Pons (tissue), 1 donor: ENCODE measurements at places on chromosomes 4 and X.

DNA sequence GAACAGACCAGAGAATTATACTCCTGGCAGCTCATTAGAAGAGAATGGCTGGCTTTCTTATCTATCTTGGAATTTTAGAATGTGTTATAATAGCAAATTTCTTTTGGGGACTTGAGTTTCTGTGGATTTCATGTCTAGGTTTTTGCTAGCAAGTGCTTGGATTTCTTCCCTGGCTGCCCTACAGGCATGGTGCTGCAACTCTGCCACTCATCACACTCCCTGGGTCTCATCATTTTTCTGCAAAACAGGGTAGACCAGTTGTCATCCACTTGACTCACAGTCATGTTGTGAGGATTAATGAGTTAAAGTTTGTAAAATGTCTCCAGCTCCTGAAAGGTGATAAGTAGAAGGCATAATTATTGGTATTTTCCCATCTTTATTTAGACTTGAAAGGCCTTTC, 60.7 kb upstream of the LCORL start:
- no peak for DNase-seq

DNA sequence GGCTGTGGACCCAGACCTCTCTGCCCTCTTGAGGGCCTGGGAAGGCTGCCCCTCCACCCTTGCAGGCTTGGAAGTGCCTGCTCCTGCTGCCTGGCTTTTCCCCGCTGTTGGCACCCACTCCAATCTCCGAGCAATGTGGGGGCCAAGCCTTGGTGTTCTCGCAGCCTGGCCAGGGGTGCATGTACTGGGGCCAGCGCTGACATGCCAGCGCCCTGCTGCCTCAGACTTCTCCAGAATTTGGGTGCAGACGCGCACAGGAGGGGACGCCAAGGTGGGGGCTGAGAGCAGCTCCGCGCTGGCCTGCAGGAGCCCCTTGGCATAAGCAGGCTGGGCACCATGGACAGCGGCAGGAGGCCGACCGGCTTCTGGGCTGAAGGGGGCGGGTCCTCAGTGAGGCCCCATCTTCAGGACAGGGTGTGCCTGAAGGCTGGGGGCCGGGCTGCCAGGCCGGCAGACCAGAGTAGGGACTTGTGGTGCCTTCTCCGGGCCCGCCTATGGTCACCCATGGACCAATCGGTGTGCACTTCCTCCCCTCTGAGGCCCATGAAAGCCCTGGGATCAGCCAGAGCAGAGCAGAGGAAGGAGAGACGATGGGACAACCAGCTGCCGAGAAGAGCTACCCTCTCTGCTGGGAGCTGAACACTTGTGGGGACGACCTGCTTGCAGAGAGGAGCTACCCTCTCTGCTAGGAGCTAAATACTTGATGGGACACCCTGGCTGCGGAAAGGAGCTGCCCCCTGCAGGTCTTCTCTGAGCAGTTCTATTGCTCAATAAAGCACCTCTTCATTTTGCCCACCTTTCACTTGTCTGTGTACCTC, 118.3 kb downstream of the DNAAF6 start:
- peak; percentile 1 for DNase-seq

- DNase-seq = no peak
Measured at GRCh38 chr4:174324725-174325124, 41.0 kb downstream of the CEP44 start.

DNA sequence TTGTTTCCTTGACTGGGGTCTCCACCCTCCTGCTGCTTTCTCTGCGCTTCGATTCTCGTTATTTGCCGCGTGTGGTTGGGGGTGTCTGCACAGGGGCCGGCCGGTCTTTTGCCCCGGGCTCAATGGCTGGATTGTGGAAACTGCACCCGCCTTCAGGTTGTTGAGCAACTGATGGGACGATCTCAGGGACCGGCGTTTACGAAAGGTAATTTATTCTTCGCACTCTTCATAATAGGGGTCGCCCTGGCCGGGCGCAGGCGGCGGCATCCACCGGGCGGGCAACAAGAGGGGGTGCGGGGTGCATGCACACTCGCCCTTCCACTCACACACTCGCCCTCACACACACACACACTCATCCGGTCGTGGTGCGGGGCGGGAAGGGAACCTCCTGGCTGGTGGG, 1.4 kb downstream of the ADGRL3 start:
- peak; percentile 43 for DNase-seq

GRCh38 chr4:110087070-110087708, 111.2 kb downstream of the ELOVL6 start:
- DNase-seq = peak; percentile 88

DNA sequence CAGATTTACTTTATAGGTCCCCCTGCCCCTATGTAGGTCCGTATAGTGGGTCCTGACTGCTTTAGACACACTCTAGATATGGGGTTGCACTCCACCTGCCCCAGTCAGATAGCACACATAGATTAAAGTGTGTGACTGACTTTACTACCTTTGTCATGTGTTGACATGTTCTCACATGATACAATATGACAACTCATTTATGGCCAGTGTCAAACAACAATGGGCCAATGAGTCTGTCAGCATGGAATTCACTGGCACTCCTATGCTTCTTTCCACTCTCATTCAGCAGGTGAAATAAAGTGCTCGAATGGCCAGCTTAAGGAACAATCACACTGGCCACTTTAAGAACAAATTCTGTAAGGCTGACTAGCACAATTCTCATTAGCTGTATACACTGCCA, 23.8 kb upstream of the FMR1NB start:
- no peak for DNase-seq

DNA sequence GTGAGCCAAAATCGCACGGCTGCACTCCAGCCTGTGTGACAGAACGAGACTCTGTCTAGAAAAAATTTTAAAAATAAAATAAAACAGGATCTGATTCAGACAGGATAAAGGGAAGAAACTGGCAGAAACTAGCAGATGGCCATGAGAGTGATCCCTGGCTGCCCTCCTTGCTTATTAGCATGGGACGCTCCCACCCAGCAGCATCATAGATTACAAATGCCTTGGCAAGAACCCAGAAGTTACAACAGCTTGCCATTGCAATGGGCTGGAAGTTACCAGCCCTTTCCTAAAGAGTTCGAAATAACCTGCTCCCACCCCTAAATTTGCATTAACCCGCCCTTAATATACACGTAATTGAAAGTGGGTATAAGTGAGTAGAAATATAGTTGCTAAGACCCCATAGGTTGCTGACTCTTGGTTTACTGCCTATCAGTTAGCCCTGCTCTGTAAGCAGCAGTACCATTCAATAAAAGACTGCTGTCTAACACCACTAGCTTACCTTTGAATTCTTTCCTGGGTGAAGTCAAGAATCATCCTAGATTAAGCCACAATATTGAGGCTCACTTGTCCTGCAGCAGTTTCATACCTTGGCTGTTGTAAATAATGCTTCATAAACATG, 9.1 kb upstream of the XAGE2 start:
- no peak for DNase-seq

DNA sequence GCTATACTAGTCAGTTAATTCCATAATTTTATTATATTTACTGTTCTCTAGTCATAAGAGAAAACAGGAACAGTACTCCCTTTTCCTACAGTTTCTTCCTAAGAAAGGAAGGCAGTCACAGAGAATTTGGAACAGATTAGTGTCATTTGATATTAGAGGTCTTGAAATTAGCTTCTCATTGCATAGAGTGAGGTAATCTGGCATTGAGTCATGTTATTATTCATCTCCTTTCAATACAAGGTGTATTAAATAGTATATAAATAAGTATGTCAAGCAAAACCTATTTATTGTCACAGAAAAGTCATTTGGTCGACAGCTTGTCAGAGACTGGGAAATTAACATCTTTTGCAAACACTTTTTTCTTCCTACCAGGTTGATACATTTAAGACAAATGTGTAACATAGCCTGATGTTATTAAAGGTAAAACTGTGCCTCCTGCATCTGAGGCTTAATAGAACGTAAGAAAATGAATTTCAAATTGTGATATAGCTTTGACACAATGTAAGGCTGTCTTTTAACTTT, 753.1 kb upstream of the FRG1 start:
- no peak for DNase-seq

DNA sequence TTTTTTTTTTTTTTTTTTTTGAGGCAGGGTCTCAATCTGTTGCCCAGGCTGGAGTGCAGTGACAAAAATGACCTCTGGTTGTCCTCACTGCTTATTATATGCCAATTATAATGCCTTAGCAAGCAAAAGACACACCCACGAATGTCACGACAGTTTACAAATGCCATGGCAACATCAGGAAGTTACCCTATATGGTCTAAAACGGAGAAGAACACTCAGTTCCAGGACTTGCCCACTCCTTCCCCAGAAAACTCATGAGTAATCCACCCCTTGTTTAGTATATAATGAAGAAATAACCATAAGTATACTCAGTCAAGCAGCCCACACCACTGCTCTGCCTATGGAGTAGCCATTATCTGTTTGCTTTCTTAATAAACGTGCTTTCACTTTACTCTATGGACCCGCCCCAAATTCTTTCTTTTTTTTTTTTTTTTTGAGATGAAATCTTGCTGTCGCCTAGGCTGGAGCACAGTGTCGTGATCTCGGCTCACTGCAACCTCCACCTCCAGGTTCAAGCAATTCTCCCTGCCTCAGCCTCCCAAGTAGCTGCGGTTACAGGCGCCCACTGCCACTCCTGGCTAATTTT, 106.2 kb downstream of the SMIM20 start:
- DNase-seq = no peak

GRCh38 chr4:173698557-173699262, 168.7 kb upstream of the HAND2 start:
- no peak for DNase-seq

GRCh38 chrX:680062-680461, 49.5 kb downstream of the SHOX start:
- DNase-seq = no peak

GRCh38 chr4:8697826-8698225, 105.3 kb downstream of the CPZ start:
- no peak for DNase-seq

GRCh38 chr4:123661080-123661737, 264.6 kb downstream of the SPRY1 start:
- DNase-seq = peak; percentile 29

- DNase-seq = no peak
Measured at GRCh38 chr4:100926039-100926717, 408.4 kb upstream of the EMCN start.

DNA sequence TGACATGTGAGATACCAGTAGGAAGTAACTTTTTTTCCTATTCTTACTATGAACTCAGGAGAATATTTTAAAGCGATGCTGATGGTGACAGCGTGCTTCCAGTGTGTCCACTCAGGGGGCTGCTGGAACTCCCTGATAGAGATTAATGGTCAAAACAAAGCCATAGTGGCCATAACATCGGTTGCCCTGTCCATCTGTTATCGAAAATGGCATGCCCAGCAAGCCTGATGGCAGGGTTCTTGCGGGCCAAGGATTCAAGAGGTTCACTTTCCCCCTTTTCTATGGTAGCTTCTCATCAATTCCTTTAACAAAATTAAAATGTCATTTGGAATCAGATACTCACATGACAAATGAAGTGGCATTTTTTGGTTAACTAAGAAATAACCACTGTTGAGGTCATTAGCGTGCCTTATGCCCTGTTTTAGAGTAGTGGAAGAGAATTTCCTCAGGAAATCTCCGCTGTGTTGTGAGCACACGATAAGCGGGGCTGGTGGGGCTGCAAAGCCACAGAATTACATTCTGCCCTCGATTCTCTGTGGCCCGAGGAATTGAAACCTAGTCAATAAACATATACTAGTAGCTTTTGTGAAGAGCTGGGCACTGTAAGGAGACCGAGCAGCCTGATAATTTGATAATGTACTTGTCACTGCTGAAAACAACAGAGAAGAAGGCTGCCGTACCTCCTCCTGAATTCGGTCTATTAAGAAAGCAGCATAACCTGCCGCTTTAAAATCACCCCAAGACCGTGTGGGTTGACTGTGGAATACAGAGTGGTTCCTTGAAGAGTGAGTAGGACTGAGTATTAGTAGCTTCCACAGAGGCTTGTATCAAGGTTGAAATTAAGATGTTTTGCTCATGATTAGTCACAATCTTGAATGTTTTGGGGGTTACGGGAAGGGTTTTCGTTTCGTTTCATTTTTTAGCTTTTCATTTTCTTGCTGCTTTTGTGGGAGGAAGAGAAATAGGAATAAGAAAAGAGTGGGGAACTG, 46.7 kb downstream of the PTCHD1 start:
- no peak for DNase-seq

DNA sequence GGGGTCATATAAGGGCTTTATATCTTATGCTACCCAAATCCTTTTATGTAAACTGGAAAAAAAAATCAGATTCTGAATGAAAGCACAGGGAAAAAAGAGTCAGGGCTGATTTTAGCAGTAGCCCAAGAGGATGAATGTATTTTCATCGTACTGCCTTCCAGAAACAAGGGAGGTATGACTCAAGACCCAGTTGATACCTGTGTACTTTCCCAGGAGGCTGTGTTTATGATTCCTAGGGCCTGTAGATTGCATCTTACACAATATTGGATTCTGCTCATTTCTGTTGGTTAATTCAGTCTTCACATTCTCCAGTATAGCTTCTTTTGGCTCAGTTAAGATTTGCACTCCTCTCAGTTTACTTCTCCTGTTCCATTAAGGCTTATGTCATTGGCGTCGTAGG, 127.9 kb upstream of the LIMCH1 start:
- no peak for DNase-seq

GRCh38 chrX:155094468-155095061, 23.3 kb downstream of the BRCC3 start:
- peak; percentile 3 for DNase-seq

DNA sequence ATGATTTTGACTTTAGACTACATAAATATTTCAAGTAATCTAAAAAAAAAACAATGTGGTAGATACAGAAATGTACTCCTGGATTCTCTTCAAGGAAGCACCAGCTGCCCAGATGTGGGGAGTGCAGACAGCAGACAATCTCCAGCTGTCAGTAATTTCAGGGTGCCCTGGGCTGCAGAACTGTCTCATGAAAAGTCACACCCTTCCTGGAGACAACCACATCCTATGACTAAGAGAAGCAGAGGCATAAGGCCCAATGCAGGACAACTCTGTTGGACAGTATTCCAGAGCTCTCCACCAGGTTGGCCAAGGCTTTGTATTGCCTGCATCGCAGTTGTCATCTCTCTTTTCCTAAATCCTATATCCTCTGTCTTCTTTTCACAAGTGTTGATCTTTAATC, 34.4 kb upstream of the BLTP1 start:
- DNase-seq = no peak

- DNase-seq = no peak
Measured at GRCh38 chr4:151246742-151247141, 30.2 kb upstream of the PRSS48 start.

DNA sequence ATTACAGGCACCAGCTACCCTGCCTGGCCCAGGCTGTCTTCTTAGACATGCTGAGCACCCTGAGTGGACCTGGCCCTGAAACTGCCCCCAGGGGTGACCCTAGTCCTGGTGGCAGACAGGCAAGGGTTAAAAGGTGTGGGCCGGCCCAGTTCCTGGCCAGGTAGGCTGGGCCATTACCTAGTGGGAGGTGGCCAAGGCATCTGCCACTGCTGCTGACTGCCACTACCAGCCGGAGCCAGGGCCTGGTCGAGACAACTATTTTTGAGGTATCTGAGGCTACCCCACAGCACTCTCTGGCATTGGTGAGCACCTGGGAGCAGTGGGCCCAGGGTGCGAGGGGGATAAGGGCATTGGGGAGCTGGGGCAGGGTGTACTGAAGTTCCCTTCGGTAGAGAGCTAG, at the start of gene CCDC120:
TSS of gene CCDC120 (plus strand) at position 206 of the 400 bp plus-strand sequence. CDS start 3,043 bp downstream, outside the sequence.
- no peak for DNase-seq
